M059J (cell line): ENCODE measurements at places on chromosomes 16 and 17. TPM values are rescaled to one million over a fixed set of nuclear protein-coding genes. Genes with fewer than 3 reads are reported as not detected.

Gene GRAPL
- not detected in 2 replicates for total RNA-seq

Gene RNF222
- 0.10 TPM in 1 of 2 replicates, not detected in the other for total RNA-seq

Gene ENPP7
- not detected in 2 replicates for total RNA-seq

Gene TNFRSF13B
- total RNA-seq: not detected in 2 replicates

Gene SPPL2C
- not detected in 2 replicates for total RNA-seq
